ENCODE measurements at places on chromosomes 2 and 18.

DNA sequence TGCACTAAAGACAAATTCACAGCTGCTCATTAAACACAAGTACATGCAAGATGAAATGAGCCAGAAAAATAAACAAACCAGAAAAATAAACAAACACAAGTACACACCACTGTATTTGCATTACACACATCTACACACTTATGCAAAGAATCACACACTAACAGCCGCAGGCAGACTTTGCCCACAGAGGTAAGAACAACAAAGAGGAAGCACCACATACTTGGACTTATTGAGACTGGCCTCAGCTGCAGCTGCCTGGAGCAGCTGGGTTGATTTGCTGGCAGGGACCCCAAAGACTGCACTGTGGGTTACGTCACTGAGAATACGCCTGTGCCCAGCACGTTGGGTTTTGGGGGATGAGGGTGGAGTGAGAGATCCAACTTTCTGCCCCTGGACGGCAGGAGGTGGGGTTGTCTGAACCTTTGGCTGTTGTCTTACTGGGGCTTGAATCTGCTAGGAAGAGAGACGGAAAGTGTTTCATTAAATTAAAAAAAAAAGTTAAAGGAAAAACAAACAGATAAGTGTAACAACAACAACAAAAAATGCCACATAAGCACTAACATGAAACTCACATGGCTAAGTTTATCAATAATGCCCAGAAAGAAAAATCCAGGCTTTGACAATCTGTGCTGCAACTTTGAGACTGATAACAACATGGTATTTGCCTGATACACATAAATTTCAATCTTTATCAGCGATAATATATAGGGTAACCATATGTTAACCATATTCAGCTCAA is 71.9 kb upstream of the NFU1 start:
- DNase-seq = no peak

- DNase-seq = peak; percentile 44
These were observed at the start of gene SP9 for GRCh38 chr2:174334781-174335251. TSS of gene SP9 (plus strand) at chr2:174334954. CDS start at chr2:174335093, 139 bp downstream.

DNA sequence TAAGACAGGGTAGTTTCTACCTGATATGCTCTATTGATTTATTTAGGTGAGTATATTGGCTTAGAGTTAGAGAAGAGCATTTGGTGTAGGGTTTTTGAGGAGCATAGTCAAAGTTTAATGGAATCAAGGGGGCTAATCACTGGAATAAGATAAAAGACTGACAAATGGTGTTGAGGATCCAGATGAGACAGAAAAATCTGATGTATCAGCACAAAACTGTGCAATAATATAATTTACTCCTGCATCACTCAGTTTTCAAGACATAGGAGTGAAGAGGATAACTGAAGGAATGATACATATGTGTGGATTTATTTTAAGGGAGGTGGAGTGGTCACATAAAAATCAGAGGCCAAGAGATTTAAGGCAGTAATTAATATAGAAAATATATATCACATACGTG is 339.2 kb downstream of the NYAP2 start:
- no peak for DNase-seq

GRCh38 chr18:45894818-45895217 is 69.3 kb downstream of the SIGLEC15 start:
- DNase-seq = no peak
